Omental fat pad (tissue), 4 donors: ENCODE measurements at places on chromosomes 7 and 10. TPM values are rescaled to one million over a fixed set of nuclear protein-coding genes. Genes with fewer than 3 reads are reported as not detected.

Gene NPSR1
- total RNA-seq, result not detected

Gene DNAJB12
- 41.1 TPM for total RNA-seq

- no peak for DNase-seq
These were observed 4.4 kb downstream of the RNF216 start for GRCh38 chr7:5776894-5777660.

DNA sequence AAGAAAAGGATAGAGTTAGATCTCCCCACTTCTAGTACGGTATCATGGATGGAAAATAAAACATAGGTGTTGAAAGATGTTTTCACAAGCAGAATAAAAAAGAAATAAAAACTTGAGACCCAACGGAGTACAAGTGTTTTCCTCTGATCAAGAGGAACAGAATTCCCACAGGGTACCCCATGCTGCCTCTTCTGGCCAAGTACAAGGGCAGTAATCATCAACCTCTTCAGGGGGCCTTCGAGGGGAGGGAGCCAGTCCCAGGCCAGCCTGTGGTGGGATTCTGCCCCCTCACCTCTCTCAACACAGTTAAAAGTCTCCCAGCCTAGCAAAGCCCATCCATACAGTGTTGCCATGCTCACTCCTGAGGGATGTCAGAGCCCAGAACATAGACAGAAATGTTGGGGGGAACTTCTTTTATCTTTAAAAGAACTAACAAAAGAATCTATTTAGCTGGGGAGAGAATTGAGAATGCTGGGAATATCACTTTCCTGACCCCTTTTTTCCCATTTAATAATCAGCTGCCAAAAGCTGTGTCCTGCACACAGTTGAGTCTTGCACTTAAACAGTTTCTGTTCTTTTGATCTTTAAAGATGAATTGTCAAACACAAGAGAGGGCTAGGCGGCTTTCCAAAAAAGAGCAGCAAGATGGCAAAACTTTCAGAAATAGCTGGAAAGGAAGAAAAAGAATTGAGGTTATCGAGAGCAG lies 101.7 kb downstream of the PTN start:
- DNase-seq, result no peak

GRCh38 chr10:45429790-45430189 lies 55.8 kb downstream of the ALOX5 start:
- DNase-seq, result no peak

DNA sequence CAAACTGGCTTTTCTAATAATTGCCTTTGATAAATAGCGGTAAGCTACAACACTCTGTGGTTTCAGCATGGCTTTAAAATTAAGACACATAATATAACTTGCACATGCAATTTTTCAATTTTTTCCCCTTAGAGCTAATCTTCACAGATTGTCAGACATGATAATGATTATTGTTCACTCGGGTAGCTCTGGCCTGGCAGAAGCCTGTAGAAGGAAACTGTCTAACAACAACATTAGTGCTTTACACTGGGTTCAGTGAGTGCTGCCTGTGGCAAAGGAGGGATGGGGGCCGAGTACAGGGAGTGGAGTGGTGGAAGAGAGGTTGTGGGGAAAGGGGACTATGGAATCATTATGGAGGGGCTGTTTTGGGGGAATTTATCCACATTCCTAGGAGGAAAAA lies 67.2 kb upstream of the AUTS2 start:
- DNase-seq, result no peak

DNA sequence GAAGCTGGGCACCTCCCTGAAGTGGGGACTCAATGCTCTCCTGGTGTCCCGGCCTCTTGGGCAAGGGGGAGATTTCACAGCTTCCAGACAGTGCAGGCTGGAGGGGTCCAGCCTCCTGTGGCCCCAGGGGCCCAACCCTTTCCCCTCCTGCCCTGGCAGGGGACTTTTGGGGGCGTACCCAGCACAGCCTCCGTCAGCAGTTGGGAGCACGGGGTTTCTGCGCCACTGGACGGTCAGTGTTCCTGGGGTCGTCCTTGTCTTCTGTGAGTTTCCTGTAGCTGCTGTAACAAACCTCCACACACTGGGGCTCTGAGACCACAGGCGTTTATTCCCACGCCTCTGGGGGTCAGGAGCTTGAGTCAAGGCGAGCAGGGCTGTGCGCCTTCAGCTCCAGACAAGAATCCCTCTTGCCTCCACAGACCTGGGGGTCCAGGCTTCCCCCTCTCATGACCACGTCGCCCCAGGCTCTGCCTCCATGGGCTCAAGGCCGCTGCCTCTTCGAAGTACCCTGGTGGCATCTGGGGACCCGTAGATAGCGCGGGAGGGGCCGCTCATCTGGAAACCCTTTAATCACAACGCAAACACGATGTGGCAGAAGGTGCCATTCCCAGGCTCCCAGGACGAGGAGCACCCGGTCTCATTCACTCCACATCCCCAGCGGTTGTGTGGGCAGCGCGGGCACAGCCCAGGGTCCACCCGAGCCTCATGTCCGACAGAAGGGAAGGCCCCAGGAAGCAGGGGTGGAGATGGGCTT lies 14.0 kb downstream of the PWWP2B start:
- no peak for DNase-seq

GRCh38 chr7:41487229-41487940 lies 215.5 kb downstream of the INHBA start:
- no peak for DNase-seq
